ENCODE measurements at places on chromosomes 6 and 20.

DNA sequence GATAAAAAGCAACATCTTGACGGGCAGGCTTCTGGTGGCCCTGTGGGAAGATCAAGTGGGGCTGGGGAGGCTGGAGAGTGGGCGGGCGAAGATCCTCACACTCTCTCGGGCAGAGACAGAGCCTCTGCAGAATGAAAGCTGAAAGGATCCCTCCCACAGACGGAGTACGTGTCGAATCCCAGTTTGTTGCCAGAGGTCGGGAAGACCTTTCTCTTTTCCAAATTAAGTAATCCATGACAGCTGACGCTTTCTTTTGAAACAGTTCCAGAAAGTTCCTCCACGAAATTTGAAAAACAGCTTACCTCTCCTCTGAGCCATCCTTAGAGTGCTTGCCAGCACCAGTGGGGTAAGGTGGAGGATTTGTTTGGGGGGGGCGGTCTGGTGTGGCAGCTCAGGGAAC is 155.6 kb upstream of the SMLR1 start:
- no peaks in the 10 kb centered on the region for H3K36me3 ChIP-seq
- no peak overlapping the region for H3K27ac ChIP-seq
- no peak overlapping the region for H3K4me3 ChIP-seq
- no peaks in the 10 kb centered on the region for H3K27me3 ChIP-seq
- DNase-seq = no peak

DNA sequence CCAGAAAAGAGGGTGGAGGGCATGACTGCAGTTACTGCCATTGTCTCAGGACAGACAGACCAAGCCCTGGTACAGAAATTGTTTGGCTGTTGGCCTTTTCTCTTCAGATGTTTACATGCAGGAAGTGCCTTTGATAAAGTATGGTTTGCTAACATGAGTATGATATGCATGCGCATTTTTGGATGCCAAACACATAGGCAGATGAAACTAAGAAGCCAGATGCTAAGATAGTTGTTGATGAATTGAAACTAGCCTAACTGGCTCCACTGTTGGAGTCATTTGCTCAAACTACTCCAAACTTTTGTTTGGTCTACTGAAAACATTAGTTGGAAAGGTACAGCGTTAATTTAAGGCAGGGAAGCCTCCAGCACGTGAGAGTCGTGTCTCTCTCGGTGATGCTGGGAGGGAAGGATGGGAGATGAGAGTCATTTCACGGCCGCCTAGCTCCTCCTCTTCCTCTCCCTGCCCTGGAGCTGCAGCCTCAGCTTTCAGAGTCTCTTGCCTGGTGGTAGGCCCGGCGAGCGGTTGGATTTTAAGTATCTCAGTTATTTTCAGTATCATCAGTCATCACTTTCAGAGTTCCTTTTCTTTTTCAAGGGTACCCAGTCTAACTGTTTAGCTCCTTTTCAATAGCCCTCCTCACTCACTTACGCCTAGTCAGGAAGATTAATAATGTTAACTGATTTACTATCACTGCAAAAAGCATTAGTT is 29.7 kb downstream of the RREB1 start:
- DNase-seq = peak; percentile 68
- peak overlapping the region; percentile 87 for H3K4me3 ChIP-seq
- peaks cover 67% of the 10 kb centered on the region for H3K4me1 ChIP-seq
- peaks cover 8% of the 10 kb centered on the region for H3K36me3 ChIP-seq
- H3K27me3 ChIP-seq = no peaks in the 10 kb centered on the region
- H3K27ac ChIP-seq = peak overlapping the region; percentile 96

DNA sequence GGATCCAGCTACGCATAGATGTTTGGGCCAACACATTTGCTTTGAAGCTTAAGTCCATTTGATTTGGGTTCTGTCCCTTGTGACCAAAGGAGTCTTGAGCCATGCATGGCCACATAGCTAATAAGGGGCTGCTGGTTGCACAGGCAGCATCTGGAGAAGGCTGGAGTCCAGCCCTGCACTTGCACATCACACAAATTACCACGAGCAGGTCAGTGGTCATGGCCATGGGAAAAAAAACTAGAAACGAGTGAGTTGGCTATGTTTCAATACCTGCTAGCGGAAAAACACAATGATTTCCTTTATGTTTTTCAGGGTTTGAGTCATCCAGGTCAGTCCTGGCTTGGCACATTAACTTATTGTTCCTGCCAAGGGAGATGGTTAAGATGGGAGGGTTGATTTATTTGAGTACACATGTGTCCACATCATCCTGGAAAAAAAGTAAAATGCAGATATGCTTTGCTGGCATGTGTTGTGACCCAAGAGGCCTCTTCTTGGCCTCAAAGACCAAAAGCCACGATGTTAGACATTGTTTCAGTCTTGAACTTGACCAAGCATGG is 5.6 kb upstream of the STX16 start:
- no peaks in the 10 kb centered on the region for H3K36me3 ChIP-seq
- H3K4me3 ChIP-seq = no peak overlapping the region
- peaks cover 13% of the 10 kb centered on the region for H3K27me3 ChIP-seq
- peaks cover 7% of the 10 kb centered on the region for H3K4me1 ChIP-seq
- no peak for DNase-seq

DNA sequence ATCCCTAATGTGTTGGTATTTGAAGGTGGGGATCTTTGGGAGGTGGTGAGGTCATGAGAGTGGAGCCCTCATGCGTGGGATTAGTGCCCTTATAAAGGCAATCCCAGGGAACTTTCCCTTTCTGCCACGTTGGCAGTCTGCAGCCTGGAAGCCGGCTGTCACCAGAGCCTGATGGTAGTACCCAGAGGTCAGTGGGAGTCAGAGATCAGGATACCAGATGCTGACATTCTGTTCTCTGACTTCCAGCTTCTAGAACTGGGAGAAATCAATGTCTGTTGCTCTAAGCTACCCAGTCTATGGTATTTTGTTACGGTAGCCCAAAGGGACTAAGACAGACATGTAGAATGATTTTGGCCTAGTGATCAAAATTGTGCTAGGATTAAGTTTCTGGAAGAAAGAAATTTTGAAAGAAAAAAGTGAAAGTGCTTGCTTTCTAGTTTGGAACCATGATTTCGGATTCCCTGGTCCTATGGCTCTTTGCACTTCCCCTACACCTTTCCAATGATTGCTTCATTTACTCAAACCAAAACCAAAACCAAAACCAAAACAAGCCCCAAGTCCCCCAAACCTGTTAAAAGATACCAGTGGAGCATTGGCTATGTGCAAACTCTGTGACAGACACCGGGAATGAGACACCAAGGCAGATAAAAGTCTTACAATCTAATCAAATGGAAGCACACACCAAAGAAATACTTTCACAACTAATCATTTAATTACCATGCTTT is 173.7 kb upstream of the ZNF217 start:
- H3K36me3 ChIP-seq = no peaks in the 10 kb centered on the region
- peaks cover 17% of the 10 kb centered on the region for H3K4me1 ChIP-seq
- DNase-seq = no peak
- H3K27me3 ChIP-seq = no peaks in the 10 kb centered on the region

- no peak overlapping the region for H3K4me3 ChIP-seq
- no peaks in the 10 kb centered on the region for H3K36me3 ChIP-seq
- peaks cover 57% of the 10 kb centered on the region for H3K27me3 ChIP-seq
- DNase-seq = no peak
- H3K27ac ChIP-seq = no peak overlapping the region
- H3K4me1 ChIP-seq = peaks cover 6% of the 10 kb centered on the region
These were observed 1.9 kb downstream of the PLCB1 start for GRCh38 chr20:8133851-8134451.
